Stimulated activated CD8-positive, alpha-beta memory T cell treated with anti-CD3 and anti-CD28 coated beads, Interleukin-15, amount 100 ng/mL, for 4 hours (primary cell): ENCODE measurements at places on chromosomes 4 and X.

- DNase-seq, result no peak
These were observed 25.9 kb downstream of the UNC5C start for GRCh38 chr4:95522682-95523530.

DNA sequence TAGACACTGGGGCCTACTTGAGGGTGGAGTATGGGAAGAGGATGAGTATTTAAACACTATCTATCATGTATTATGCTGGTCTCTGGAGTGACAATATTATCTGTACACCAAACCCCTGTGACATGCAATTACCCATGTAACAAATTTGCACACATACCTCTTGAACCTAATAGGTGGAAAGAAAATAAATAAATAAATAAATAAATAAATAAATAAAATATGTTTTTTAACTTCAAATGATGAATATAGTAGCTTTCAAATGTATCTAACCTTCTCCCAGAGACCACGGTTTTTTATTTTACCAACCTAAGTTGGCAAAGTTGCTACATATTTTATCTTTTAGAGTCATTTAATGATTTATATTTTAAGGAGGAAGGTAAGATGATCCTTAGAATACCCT lies 105.0 kb downstream of the TGIF2LX start:
- DNase-seq, result no peak

GRCh38 chr4:7867701-7868435 lies 71.8 kb downstream of the AFAP1 start:
- DNase-seq, result no peak

DNA sequence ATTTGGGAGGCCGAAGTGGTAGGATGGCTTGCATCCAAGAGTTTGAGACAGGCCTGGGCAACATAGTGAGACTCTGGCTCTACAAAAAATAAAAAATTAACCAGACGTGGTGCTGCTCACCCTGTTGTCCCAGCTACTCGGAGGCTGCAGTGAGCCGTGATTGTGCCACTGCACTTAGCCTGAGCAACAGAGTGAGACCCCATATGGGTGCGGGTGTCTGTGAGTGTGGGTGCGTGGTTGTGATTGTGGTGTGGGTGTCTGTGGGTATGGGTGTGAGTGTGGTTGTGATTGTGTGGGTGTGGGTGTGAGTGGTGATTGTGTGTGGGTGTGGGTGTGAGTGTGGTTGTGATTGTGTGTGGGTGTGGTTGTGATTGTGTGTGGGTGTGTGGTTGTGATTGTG lies 114.6 kb downstream of the UBE2K start:
- DNase-seq, result no peak

GRCh38 chr4:1004557-1005485 lies 6.6 kb upstream of the FGFRL1 start:
- DNase-seq, result no peak

DNA sequence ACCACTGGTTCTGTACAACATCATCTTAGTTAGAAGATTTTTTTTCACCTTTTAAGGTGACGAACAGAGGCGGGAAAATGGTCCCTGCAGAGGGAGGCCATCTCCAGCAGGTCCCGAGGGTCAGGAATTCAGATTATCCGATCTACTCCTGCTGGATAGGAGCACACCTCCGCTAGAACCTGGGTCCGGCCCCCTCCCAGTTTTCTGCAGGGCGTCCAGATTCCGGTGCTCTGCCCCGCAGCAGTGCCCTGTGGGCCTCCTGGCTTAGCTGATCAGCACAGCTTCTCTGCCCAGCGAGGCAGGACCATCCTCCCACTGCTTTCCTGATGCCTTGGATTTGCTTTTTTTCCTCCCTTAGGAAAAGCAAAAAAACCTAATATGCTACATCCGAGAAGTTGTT lies 2.3 kb downstream of the TBL1X start:
- no peak for DNase-seq

DNA sequence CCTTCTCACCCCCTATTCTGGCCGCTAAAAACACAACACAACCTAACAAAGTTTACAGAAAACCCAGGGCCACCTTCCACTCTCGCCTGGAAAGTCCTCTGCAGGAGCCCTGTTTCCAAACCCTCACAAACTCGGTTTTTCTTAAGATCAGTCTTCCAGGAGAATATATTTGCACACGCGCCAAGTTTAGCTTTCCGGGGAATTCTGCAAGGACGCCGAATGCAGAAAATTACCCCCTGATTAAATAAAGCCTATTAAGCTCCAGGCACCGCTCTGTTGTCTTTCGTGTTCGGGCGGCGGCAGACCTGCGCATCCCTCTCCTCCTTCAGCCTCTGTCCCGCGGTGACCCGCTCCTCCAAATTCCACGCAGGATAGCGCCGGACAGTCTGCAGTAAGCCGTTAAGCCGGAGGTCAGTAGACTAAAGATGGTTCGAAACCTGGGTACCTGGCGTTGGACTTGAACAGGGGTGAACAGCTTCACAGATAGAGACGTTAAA lies 5.0 kb downstream of the MSX1 start:
- no peak for DNase-seq

DNA sequence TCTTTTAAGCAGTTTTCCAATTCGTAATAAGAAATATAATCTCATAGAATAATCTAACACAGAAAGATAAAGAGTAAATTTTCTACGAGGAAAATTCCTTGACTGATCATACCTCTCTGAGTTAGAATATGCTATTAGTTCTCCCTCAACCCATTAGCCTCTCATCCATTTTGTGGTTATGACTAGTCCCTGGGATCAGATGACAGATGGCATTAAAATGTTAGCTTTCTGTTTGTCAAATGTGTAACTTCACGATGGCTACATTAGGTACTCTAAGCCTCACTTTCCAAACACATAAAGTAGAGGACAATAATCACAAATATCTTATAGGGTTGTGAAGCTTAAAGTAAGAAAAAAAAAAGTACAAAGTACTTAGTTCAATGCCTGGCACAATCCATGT lies 112.2 kb downstream of the ZAR1 start:
- DNase-seq, result no peak

DNA sequence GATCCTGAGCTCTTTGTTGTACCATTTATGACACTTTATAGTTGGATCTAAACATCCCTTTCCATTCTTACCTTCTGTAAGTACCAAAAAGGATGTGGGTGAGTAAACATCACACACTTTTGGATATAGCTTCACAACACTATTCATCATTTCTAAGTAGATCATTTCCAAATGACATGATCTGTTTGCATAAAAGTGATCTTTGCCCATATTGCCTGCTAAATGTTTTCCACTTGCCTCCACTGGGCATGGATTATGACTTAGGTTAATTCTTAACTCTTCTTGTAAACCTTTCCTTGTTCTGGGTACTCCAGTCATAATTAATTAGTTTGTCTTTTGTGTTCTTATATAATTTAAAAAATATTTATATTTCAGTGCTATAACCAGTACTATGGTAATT lies 244.9 kb upstream of the AGA start:
- DNase-seq, result no peak

DNA sequence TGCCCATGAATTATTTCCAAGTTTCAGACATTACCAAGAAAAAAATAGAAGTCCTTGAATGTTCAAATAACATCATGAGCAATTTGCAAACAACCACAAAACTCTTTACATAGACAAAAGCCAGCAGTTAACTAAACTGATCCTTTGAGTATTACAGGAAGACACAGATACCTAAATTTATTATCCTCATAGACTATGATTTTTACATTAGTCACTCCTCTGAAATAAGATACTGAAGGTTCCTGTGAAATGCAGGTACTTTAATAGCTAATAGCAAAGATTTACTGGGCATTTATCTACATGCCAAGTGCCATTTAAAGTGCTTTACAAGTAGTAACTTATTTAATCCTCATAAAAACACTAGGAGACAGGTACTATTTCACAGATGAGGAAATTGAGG lies 37.7 kb downstream of the GPR82 start:
- DNase-seq, result no peak

GRCh38 chrX:85611926-85612325 lies 232.5 kb upstream of the POF1B start:
- no peak for DNase-seq

- no peak for DNase-seq
These were observed 52.8 kb downstream of the NPFFR2 start for GRCh38 chr4:72084587-72085011.

DNA sequence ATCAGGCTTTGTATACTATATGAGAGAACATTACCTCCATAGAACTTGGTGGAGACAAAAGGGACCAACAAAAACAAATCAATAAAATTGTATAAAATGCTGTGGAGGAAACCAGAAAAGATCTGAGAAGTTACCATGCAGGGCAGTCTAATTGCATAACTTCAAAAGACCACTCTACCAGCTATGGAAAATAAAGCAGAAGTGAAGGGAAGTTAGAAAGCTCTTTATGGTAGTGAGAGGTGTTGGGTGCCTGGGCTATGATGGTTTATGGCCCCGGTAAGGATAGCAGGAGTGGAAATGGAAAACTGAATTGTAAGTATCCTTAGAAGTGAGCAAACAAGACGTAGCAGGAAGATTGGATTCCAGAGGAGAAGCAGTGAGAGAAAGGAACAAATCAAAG lies 3.1 kb downstream of the TMEM184C start:
- no peak for DNase-seq

DNA sequence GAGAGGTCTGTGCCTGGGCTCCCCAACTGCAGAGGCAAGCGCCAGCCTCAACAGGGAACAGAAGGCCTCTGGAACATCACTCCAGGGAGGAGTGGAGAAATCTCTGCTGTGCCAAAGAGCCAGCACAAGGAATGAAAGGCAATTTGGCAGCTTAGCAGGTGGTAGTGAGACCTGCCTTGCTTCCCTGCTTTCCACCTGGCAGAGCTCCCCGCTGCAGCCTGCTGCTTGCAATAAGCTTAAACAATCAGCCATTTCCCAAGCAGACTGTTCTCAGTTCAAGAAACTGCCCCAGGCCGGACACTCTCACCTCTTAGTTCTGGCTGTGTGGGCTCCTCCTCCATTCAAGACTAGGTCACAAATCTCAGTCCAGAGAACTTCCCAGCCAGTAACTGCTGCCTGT lies 370.6 kb downstream of the MAGEB5 start:
- no peak for DNase-seq
